8988T (cell line): ENCODE measurements at places on chromosomes 4 and X.

- no peak for DNase-seq
These were observed 72.3 kb downstream of the PAK3 start for GRCh38 chrX:111168314-111168713.

- no peak for DNase-seq
These were observed 145.2 kb downstream of the ADRA2C start for GRCh38 chr4:3911252-3911856.

GRCh38 chr4:92599044-92599443, 295.3 kb downstream of the GRID2 start:
- DNase-seq = no peak

GRCh38 chrX:103477496-103477895, 41.8 kb downstream of the RAB40A start:
- no peak for DNase-seq

DNA sequence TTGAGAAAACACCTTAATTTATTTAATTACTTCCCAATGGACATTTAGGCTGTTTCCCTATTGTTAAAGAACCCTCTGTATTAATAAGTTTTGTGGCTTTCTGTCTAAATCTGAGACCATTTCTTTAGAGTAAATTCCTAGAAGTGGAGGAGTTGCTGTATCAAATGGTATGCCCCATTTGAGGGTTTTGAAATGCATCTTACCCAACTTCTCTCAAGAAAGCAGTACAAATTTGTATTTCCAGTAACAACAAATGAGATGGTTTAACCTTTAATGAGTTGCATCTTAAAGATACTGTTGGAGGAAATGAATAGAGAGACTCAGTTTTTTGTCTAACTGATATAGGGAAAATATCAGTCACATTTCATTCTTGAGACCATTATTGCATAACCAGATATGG, 70.5 kb upstream of the CBLL2 start:
- no peak for DNase-seq
